ENCODE measurements at places on chromosomes 2 and 18.
A peak's percentile ranks its signal among the peaks of the same experiment; 100 is the strongest.

DNA sequence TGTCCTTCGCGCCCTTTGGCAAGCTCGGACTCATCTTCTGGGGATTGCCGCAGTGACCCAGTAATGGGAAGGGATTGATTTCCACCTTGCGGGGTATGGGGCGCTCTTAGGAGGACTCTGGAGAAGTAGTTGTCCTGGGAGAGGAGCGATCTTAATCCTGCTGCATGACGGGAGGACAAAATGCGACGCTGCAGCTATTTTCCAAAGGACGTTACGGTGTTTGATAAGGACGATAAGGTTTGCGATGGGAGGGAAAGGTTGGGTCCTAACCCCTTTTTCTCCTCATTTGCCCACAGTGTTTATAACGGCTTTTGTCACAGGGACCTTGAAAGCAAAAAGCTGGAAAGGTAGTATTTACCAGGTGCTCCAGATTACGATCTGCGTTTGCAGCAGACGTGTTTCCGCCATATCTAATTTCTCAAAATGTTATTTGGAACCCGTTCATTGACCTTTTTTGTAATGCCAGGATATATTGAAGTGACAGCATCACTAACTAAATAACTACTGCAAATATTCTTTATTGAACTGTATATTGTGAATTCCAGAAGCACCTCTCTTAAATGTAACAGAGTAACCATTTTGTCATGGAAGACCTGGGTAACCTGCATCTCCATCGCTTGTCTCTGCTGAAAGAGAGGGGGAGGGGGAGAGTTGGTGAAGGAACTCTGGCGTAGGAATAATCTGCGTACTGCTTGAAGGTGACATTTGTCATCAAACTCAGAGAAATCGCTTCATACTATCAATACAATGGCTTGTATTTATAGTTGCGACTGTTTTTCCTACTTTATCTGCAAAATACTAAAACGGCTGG is 590 bp downstream of the MDH1 start:
- no peak for DNase-seq

GRCh38 chr2:31341351-31341750 is 73.2 kb downstream of the XDH start:
- DNase-seq, result no peak

DNA sequence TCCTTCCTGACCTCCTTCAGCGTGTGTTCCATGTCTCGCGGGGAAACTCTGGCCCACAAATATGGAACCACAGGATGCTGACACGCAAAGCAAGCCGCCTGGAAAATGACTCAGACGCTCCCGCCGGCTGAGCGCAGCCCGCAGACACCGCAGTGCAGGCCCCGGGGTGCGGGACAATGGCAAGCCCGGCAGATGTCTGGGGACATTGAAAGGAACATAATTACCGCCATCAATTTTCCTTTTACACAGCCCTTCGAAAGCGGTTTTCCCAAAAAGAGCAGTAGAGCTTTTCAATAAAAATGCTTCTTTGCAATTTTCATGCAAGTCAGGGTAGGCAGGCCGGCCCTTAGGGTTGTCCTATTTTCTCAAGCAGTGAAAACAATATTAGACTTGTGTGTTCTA is 159.2 kb upstream of the SH3BP4 start:
- peak; percentile 9 for DNase-seq

GRCh38 chr2:201130524-201131186 is 14.7 kb downstream of the CFLAR start:
- no peak for DNase-seq

DNA sequence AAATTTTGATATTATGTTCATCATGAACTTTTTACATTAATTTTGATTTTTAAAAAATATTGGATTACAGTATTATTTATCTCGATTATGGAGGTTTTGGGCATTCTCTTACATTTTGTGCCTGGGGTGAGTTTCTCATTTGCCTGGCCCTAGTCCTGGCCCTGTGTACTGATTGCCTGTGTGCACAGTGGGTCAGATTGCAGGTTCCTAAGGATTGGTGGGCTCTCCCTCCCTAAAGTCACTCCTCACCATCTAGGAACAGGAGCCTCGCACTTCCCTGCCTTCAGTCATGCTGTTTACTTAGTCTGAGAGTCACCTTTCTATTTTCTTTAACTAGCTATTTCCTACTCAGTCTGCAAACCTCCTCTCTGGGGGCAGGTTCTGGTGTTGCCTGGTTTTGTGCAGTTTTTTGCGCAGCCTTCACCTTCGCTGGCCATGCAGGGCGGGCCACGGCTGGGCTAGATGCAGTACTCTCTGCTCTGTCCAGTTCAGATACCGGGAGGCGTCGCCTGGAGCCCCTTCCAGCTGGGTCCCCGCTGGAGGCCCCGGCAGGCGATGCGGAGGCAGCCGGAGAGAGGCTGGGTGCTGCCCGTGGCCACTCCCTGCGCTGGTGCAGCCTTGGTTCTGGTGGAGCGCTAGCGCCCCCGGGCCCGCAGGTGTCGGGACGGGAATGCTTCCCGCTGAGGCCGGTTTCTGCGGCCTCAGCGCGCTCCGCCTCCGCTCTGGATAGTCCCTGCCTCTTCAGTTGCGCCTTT is 23.3 kb upstream of the MC5R start:
- DNase-seq, result peak; percentile 10

- DNase-seq, result no peak
Measured at GRCh38 chr2:105798595-105798994, 53.9 kb downstream of the NCK2 start.

- no peak for DNase-seq
Measured at GRCh38 chr2:216109962-216110614, 940 bp downstream of the XRCC5 start.

DNA sequence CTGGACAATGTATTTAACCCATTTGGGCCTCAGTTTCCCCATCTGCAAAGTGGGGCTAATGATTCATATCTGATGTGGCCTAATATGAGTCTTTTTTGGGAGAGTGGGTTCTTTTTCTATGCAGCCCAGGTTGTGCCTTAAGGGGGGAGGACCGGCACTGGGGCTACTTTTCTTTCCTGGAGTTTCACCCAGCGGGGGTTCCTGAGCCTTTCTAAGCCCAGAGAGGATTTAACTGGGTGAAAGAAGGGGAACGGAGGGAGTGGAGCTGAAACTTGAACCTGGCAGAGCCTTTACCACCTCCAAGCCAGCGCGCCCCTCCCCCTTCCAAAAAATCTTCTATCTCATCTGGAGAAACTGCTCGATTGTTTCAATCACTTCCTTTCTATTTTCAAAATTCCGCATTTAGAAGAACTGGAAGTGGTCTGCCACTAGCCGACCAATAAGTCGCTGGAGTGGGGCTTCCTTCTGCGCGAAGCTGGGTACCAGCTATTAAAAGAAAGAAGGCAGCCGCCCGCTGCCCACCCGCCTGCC is 205.0 kb upstream of the SMAD2 start:
- DNase-seq, result no peak
